Sigmoid colon (tissue), 7 donors: ENCODE measurements at places on chromosomes 2 and 18. TPM values are rescaled to one million over a fixed set of nuclear protein-coding genes. Genes with fewer than 3 reads are reported as not detected.

Gene VAMP8
- total RNA-seq: 1.9 TPM

Gene C2orf80
- total RNA-seq: not detected

Gene GPAT2
- total RNA-seq: 1.8 TPM

Gene TLX2
- total RNA-seq: 1.6 TPM

Gene C2orf76
- total RNA-seq: 16.3 TPM

Gene C1QL2
- total RNA-seq: not detected

Gene FECH
- total RNA-seq: 42.4 TPM

Gene RPL37A
- 991 TPM for total RNA-seq

Gene ZBTB7C
- total RNA-seq: 1.7 TPM

Gene TRIM43
- not detected for total RNA-seq

Gene SLC23A3
- total RNA-seq: 0.99 TPM

Gene ATG4B
- 69.8 TPM for total RNA-seq

GRCh38 chr2:17791121-17791816 is 25.0 kb upstream of the MSGN1 start:
- no peak for DNase-seq

- DNase-seq: no peak
These were observed 47.6 kb downstream of the STK17B start for GRCh38 chr2:196123679-196124373.

DNA sequence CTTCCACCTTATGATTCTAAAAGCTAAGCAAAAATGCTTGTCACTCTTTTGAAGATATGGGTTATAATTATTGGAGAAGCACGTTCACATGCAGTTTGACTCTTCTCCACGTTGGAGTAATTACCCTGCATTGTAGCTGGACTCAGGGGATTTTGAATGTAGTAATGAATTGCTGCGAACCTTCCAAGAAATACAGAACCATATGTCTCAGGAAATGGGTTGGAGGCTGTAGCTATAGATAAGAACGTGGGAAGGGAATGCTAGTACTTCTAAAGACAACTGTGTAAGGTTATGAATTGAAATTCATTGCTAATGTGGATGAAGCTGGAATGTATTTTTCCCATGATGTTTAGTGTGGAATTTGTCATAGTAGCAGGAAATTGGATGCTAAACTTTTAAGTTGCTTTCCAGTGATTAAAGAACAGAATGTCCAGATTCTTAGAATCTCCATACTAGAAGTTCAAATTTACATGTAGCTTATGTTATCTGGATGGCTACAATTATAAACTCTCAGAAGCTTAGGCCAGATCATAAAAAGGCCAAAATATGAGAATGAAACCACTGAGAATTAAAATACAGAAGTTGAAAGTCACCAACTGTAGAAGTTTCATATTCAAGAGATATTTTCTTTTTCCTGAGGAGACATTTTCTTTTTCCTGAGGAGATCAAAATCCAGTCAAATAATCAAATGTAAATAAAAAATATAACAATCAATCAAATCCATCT is 27.3 kb upstream of the SPOPL start:
- no peak for DNase-seq

DNA sequence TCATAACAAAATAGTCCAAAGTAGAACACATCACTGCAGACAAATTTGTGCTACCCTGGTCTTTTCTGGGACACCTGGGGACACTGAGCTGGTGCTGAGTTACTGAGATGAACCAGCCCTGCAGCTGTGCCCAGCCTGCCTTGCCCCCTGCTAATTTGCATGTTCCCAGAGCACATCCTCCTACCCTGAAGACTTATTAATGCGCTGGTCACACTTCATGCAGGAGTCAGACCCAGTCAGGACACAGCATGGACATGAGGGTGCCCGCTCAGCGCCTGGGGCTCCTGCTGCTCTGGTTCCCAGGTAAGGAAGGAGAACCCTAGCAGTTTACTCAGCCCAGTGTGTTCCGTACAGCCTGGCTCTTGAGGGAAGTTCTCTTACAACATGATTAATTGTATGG is 1518.3 kb downstream of the RPIA start:
- DNase-seq: no peak

DNA sequence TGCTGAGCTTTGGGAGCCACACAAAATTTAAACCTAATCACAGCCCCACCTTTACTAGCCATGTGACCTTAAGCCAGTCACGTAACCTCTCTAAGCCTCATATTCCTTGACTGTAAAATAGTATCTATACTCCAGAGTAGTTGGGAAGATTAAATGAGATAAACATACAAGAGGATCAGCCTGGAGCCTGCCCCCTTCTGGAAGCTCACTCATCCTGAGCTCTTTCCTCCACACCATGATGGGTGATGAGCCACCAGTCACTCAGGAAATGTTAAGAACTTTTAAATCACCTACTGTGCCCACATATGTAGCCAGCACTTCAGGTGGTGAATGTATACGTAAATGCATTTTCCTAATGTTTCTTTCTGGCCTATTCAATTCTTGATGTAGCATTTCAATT is 195.9 kb upstream of the DDX18 start:
- DNase-seq: no peak

GRCh38 chr2:109452318-109453305 is 161.2 kb downstream of the SEPTIN10 start:
- DNase-seq: peak; percentile 52

DNA sequence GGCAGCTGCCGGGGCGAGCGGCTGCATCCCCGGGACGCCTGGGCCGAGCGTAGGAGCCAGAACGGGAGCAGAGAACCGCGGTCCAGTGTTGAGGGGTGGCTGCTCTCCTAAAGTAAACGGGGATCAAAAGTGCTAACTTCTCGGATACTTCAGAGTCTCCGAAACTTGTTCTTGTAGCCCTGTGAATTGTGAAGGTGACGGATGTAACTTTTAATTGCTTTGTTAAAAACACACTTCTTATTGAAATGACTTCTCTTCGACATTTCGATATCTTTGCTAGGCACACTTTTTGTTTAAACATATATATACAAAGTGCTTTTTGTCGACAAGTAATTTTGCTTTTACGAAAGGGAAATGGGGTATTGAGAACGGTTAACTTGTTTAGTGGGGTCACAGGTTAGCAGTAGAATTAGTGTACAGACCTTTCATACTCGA is 540 bp downstream of the ATP9B start:
- no peak for DNase-seq

GRCh38 chr2:178280244-178280852 is 86.0 kb downstream of the OSBPL6 start:
- no peak for DNase-seq

- no peak for DNase-seq
These were observed 150.0 kb downstream of the NEDD4L start for GRCh38 chr18:58194028-58194427.

DNA sequence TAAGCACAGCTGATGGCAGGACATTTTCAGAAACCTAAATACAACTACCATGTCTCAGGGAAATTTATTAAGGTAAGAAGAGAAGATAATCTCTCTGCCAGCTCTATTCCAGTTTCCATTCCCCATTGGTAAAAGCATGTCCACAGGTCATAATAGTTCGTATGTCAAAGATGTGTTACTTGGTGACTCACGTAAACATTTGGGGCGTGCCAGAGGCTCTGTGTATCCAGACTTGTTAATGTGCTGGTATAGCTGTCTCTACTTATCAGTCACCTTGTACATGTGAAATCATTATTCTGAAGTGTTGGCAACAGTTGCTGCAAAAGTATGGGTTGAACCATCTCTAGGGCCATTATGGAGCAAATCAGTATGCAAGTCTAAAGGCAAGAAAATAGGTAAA is 1345.1 kb downstream of the SUCLG1 start:
- no peak for DNase-seq

DNA sequence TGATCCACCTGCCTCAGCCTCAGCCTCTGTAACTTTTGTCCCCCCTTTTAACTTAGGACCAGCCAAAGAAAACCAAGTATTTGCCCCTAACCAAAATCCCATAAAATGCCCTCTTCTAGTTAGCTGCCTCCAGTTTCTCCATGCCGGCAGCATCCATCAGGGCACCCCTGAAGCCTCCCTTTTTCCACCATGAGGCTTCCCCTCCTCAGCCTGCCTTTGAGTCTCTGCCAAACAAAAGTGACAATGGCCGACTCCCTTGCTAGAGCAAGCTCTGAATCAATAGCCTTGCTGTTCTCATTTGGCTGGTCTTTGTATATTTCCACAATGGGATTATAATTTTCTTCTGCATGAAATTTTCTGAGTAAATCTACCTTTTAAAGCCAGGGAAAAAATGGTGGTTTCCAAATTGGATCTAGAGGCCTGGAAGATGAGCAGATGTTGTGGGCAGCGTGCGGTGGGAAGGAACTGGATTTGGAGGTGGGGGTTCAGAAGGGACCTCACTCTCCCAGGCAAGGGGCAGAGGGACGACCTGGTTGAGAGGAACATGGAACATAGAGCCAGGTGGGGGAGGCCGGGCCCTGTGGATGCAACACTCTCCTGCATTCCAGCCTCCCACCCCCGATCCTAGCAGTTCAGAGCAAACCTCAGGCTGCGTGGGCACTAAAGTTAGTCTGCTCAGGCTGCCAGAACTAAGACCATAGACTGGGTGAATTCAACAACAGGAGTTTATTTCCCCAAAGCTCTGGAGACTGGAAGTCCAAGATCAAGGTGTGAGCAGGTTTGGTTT is 80.6 kb downstream of the HS6ST1 start:
- DNase-seq: no peak

DNA sequence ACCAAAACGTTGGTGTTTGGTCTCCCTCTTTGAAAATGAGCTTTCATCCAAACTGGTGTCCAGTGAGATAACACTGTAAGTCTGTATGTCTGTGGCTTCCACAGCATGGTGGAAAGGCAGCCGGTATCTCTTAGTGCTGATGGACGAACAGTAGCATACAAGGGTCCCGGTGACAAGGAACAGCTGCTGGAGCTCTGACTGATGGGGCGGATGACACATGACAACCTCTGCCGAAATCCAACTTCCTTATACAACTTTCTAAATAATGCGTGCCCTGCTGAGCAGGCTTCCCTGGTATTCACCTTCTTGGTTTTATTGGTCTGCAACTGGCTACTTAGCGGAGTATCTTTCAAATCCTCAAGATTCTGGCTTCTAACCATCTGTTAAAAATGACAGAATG is 216.2 kb downstream of the SRBD1 start:
- DNase-seq: no peak

GRCh38 chr2:3769766-3770165 is 66.4 kb downstream of the DCDC2C start:
- DNase-seq: no peak

GRCh38 chr2:20674974-20675679 is 8.2 kb downstream of the GDF7 start:
- DNase-seq: no peak

DNA sequence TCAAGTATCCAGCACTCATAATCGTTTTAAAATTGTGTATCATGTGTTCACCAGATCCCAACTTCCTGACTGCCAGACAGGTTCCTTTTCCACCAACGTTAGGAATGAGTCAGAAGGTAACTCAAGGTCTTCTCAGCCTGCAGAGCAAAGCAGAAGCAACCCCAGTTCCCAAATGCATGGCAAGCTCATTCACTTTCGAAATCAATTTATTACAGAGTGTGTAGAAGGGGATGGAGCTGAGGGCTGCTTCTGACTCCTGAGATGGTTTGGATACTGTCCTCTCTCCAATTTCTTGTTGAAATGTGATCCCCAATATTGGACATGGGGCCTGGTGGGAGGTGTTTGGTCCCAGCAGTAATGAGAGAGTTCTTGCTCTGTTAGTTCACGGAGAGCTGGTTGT is 114.5 kb downstream of the PIEZO2 start:
- DNase-seq: no peak

DNA sequence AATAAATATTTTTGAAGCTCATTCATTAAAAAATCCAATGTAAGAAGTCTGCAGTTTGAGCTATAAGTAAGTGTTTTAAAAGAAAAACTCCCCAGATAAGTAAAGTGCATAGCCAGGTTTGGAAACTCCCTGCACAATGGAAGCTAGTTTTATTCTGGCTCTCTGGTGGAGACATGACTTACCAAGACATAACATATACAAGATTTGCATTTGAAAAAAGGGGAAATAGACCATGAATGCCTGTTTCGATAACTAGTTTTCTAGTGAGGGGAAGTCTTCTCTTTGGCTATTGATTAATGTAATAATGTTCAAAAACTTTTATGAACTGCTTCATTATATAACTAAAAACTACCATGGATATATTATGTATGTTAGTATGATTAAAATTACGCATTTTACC is 435.2 kb downstream of the ARHGAP15 start:
- no peak for DNase-seq

DNA sequence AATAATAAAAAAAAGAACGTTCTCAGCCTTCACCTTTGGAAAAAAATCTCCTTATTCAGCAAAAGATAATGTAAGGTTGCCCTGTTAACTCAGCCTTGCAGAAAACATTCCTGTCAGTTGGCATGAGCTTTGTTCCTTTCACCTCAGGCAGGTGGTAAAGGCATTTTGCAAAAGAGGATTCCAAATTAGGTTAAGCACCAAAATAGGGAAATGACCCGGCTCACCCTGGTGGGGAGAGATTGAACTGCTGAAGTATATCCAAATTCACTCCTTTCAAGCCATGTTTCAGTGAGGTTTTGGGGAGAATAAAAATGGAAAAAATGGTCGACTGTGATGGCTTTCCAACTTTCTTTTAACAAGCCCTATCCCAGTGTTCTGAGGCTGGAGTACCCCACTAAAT is 1988.8 kb upstream of the PIK3C3 start:
- no peak for DNase-seq

DNA sequence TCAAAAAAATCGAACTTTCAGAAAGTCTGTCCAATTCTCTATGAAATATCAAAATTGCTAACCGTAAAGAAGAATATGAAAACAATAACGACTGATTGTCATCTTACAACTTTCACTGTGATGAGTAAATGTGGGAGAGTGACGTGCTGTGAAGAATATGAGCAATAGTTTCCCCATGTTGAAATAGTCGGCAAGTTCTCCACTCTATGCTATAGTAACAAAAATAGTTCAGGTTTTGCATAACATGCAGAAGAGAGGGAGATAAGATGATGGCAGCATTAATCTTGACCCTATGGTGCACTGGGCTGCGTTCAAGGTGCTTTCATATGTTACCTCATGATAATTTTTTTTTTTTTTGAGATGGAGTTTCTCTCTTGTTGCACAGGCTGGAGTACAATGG is 196.8 kb upstream of the CYRIA start:
- no peak for DNase-seq

GRCh38 chr2:197946562-197946961 is 142.2 kb downstream of the PLCL1 start:
- DNase-seq: no peak

- no peak for DNase-seq
These were observed 66.8 kb upstream of the SEC11C start for GRCh38 chr18:59072727-59073421.

- no peak for DNase-seq
These were observed 61.5 kb upstream of the NFE2L2 start for GRCh38 chr2:177326005-177326404.

GRCh38 chr18:53752781-53753367 is 471.6 kb downstream of the MBD2 start:
- DNase-seq: no peak
